ENCODE measurements at places on chromosomes 3 and 15.

GRCh38 chr15:62824111-62825015 is 218.2 kb upstream of the TPM1 start:
- no peak for DNase-seq

DNA sequence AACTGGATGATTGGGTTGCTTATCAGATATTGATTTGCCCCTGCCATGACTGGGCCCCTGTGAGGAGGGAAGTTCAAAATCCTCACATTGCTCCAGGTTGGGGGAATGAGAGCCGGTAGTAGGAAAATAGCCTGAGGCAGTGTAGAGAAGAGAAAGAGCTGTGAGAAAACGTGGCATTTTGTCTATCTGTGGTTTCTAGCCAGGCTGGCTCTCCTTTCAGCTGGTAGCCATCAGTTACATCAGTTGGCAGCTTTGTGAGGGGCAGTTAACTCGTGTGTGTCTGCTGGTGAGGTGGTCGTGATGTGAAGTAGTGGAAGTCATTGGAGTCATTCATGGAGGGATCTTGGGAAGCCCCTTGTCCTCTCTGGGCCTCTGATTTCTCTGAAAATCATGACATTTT is 5.2 kb downstream of the ESYT3 start:
- DNase-seq, result no peak

DNA sequence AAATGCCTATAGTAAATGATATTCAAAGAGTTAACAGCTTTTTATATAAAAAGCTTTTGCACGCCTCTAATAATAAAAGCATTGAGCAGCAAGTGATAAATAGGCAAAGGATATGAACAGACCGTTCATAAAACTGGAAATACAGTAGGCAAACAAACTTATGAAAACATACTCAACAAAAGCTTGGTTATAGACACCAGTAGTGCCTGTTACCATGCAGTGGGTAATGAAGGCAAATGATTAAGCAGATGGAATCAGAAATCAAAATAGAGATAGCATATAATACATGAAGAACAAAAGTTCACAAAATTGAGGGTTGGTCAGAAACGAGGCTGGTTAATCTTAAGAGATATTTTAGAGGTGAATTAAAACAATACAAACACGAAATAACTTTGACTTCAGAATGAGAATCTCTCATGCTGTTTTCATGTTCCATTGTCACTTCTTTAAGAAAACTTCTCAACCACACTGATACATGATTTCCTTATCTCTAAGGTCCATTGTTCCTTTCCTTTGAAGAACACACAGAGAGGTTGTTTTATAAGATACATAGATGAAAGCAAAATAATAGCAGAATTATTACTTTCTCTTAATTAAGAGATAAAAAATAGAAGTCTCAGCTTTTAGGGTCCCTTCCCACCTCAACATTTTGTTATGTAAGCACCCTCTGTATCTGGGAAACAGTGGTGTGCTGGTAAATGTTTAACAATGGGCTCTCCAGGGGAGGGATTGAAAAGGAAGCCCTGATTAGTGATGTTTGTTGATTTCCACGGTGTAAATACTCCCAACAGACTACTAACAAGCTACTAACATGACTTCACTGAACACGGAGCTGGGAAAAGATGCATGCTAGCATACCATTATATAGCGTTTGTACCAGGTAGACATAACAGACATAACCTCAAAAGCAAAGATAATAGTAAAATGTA is 12.6 kb downstream of the RASGRP1 start:
- DNase-seq, result no peak

- no peak for DNase-seq
Observed at GRCh38 chr3:71206305-71207165, 377.0 kb downstream of the FOXP1 start.

Data from T-helper 22 cell (primary cell).